ENCODE measurements at places on chromosomes 2 and 18.

DNA sequence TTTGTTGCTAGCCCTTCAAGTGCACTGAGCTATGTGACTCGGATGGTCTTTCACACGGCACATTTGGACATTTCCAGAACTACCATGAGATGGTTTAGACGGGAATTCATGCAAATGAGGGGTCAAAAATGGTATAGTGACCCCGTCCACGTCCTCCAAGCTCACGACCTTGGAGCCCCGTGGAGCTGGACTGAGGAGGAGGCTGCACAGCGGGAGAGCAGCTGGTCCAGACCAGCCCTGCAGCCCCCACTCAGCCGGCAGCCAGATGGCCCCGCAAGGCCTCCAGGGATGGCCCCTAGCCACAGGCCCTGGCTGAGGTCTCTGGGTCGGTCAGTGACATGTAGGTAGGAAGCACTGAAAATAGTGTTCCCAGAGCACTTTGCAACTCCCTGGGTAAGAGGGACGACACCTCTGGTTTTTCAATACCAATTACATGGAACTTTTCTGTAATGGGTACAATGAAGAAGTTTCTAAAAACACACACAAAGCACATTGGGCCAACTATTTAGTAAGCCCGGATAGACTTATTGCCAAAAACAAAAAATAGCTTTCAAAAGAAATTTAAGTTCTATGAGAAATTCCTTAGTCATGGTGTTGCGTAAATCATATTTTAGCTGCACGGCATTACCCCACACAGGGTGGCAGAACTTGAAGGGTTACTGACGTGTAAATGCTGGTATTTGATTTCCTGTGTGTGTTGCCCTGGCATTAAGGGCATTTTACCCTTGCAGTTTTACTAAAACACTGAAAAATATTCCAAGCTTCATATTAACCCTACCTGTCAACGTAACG lies 88.8 kb downstream of the EPAS1 start:
- DNase-seq, result no peak

DNA sequence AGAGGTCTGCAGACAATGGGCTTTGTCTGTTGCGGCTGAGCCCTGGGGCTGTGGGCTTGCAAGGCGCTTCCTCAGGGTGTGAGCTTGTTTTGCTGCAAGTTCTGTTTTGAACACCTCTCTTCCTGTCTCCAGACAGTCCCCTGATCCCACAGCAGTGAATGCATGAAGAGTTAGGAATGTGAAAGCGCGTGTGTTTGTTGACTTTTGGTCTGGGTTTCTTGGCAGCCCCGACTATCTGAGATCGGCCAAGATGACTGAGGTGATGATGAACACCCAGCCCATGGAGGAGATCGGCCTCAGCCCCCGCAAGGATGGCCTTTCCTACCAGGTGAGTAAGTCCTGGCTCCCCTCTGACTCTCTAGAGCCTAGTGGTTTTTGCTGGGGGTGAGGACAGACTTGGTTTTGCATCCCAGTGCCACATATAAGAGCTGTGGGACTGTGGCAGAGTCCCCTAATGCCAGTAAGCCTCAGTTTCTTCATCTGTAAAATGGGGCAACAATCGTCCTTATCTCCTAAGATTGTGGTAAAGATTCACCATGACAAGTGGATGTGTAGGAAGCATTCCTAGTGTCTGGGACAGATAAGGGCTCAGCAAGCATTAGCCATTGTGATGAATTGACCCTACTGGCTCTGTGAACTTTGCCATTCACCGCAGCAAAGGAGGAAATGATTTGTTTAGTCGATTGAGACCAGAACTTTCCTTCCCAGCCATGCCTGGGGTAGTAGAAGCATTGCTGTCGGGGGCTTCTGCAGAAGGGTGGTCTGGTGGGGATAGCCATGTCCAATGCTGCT lies 3.0 kb downstream of the LBH start:
- no peak for DNase-seq

- no peak for DNase-seq
Measured at GRCh38 chr2:237995036-237995435, 28.2 kb downstream of the UBE2F start.

DNA sequence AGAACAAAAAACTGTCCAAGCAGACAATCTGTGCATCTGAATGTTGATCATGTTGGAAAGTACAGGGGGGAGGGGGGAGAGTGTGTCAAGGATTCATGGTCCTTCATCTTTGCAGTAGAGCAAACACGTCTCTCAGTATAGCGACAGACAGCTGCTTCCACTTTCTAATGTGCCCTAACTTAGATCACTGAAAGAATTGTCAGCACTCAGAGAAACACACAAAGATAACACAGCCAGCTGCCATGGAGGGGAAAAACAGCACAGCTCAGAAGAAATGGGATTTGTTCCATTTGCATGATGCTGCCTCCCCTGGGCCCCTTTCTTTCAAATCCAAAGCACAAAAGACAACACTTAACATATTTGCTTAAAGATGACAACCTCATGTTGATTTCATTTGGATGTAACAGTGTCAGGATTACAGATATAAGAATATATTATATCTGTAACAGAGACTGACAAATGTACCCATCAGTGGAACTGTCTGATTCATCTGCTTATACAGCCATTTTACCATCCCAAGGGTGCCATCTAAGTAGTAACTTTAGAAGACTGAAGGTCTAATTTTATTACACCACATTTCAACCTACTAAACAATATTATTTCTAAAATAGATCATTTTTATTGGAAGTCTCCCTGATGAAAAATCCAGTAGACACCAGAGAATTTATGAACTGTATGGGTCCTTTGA lies 17.7 kb downstream of the FIGN start:
- DNase-seq, result no peak

- DNase-seq, result no peak
Measured at GRCh38 chr2:216685327-216685875, 9.9 kb downstream of the IGFBP5 start.

DNA sequence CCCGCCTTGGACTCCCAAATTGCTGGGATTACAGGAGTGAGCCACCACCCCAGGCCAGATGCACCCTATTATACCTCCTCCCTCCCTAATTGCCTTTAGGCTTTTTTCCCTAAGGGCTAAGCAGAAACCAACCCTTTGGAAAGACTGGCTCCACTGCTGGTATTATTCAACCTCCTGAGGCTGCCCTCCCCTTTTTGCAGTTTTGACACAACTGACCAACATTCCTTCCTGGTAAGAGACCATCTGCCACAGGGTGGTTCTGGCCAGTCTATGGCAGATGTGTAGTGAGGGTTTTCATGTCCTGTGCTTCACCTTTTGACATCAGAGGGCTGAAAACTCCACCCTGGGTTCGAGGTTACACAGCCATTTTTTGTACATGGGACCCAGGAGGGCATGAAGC lies 1785.3 kb upstream of the CELF4 start:
- no peak for DNase-seq

- DNase-seq, result no peak
Measured at GRCh38 chr2:37708146-37708545, 36.7 kb upstream of the CDC42EP3 start.

DNA sequence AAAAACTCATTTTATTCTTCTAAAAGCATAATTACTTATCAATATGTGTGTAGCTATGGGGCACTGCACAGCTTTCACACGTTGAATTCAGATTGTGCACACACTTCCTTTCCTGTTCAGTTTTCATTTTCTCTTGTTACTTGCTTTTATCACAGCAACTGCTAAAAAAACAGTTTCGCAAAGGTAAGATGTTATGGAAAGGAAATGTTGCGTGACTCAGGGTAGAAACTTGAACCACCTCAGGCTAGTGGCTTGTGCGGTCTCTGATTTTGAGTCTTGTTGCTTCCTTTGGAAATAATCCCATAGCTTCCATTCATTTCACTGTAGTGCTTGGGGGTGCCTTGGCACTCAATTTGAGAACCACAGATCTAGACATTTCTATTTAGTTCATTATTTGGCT lies 171.9 kb downstream of the FMNL2 start:
- DNase-seq, result no peak

- DNase-seq, result no peak
Measured at GRCh38 chr2:158172719-158173118, 71.0 kb downstream of the UPP2 start.

DNA sequence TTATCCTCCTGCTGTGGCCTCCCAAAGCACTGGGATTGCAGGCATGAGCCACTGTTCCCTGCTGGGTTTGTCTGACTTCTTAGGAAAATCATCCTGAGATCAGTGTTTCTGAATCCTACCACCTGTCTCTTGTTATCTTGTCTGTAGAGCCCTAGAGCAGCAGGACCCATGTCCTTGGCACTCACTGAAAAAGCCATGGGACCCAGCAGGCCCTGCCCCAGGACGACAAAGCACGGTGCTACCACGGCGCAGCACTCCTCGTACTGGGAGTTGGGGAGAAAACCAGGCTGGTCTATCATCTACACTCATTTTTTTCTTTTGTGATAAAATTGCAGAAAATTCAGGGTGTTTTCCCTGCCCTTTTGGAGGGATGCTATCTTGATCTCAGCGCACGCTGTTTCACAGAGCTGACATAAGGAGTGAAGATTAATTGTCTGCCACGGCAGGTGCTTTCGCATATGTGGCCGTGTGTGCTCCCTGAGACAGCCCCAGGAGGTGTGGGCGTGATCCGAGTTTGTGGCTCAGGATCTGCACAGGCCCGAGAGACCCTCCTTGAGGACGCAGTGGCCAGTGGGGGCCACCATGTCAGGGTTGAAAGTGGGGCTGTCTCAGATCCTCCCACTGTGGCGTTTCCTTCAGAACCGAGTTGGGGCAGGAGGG lies 179.1 kb downstream of the LDLRAD4 start:
- DNase-seq, result no peak

Measured in cortex of kidney (tissue), 1 donor.